Effector CD8-positive, alpha-beta T cell (primary cell): ENCODE measurements at places on chromosomes 5 and 9.

GRCh38 chr9:105331160-105331559 is 86.7 kb downstream of the SLC44A1 start:
- DNase-seq: no peak

GRCh38 chr5:67792891-67793290 is 422.7 kb upstream of the PIK3R1 start:
- DNase-seq: no peak

- DNase-seq: no peak
Observed at GRCh38 chr9:76227156-76227555, 167.1 kb downstream of the RFK start.

DNA sequence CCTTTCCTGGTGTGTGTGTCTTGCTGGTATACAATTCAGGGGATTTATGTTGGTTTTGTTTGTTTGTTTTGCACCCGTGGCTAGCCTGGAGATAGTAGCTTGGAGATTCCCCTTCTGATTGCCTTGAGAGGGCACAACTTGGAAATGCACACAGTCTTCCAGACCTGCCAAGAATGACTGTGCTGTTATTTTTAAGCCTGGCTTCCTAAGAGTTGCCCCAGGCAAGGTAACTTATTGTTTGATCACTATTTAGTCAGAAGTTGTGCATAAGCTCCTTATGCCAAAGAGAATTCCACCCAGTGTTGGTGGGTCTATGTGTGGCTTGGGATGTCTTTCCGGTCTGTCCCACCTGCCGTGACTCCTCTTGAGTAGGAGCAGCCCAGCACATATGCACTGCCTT is 421.9 kb upstream of the KCNN2 start:
- DNase-seq: no peak

DNA sequence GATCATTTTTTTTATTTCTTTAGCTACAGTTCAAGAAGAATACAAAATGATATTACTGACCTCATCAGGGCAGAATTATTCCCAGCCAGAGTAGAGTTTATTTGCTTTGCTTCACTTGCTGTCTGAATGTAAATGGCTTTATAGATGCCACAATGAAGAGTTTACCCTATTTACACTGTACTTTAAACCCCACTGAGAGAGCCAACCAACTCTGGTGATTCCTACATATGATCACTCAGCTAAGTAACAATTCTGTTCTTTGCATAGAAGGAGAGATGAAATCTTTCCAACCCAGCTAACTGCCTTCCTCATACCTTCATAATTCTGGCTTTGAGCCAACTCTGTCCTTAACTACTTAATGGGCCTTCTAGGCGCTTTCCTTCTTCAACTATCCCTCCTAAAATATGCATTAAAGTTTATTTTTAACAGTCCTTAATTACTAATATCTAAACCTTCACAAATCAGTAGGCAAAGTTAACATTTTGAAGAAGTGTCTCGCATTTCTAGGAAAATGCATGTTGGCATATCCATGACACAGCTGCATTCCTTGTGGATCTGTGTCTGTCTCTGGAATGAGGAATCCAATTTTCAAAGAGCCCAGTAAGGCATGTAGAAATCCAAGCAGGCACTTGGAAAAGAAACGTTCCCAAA is 284.8 kb upstream of the GRAMD2B start:
- DNase-seq: no peak

- no peak for DNase-seq
Observed at GRCh38 chr9:136664000-136664915, 1.5 kb downstream of the EGFL7 start.
